ENCODE measurements at places on chromosomes 2 and 18.

DNA sequence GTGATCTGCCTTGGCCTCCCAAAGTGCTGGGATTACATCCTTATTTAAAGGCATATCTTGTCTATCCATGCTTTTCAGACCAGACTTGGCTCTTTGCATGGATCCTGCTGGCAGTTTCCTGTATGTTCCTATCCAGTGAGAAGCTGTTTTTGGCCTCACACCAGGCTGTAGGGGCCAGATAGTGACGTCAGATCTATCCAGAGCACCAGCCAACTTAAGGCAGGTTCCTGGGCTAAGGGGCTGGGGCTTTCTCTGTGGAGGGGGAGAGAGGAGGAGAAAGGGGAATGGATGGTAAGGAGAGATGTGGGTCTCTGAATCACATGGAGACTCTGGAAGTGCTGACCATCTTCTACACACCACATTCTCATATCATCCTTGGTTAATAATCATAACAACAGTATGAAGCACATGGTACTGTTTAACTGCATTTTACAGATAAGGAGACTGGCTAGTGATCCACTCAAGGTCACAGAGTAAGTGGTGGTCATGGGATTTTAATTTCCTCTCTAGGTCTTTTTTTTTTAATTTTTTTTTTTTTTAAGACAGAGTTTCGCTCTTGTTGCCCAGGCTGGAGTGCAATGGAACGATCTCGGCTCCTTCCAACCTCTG lies 2.0 kb upstream of the FAM117B start:
- DNase-seq = peak; percentile 73

GRCh38 chr2:239098288-239098970 lies 250.5 kb downstream of the TWIST2 start:
- peak; percentile 90 for DNase-seq

- DNase-seq = no peak
Measured at GRCh38 chr2:72859831-72860262, 27.4 kb upstream of the SPR start.

DNA sequence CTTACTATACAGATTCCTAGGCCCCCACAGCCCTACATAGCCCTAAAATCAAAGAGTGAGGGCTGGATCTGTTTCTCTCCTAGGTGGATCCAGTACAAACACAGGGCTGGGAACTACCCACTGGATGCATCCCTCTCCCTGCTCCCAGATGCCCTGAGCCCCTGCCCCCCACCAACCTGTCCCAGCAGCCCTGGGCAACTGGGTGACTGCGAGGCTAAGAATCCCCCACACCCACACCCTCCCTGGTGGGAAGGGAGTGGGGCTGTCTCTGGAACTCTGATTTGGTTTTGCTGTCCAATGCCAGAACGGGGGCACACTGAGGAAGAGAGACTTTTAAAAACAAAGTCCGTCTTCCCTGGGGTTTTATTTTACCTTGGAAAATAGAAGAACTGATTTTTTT lies 113.1 kb downstream of the SMAD7 start:
- peak; percentile 31 for DNase-seq

DNA sequence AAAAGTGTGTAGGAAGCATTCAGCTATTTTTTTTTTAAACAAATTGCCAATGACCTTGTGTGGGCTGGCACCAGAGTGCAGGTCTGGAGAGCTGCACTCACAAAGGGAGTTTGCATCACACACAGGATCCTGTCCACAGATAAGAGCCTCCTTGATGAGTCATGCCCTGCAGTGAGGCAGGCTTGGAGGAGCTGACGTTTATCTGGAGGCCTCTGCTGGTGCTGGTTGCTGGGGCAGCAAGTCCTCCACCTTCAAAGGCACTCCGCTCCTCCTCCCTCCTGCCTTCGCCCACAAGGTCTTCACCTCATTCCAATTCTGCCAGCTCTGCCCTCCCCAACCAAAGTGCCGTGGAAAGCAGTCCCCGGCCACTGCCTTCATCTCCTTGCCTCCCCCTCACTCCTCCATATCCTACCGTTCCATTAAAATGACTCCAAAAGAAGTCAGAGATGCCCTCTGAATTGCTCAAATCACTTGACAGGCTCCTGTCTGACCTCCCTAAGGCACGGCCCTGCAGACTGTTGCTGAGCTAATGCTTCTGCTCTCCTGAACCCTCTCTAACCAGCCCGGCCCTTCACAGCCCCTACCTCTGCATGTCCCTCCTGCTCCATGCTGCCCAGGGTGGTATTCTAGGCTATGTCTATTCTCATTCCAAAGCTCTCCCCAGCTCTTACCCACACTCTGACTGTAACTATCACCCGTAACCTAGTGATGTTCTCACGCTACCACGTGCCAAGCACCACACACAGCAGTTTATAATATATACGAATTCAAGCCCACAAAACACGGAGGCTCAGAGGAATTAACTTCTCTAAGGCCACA lies 30.9 kb downstream of the LONRF2 start:
- DNase-seq = no peak

GRCh38 chr2:15421753-15422152 lies 139.4 kb downstream of the NBAS start:
- DNase-seq = no peak
